ENCODE measurements at places on chromosomes 5 and 9.

GRCh38 chr5:122967085-122967484 lies 69.4 kb downstream of the PPIC start:
- DNase-seq = no peak
- no peaks in the 10 kb centered on the region for H3K27me3 ChIP-seq
- no peak overlapping the region for H3K27ac ChIP-seq
- H3K4me3 ChIP-seq = no peak overlapping the region

DNA sequence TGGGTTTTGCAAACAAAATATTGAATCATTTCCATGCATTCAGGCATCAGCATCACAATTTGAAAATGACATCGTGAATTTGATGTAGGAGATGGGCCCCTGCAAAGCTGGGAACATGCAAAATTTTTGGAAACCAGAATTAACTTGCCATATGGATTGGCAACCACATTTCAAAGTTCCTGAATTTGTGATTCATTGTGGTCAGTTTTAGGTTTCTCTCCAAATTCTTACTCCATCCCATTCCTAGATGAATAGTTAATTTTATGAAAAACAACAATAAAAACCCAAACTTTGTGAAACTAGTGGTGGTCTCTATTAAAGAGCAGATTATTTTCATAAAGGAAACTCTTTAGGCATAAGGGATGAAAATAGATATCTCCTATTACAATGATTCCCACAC lies 107.8 kb upstream of the SLIT3 start:
- no peaks in the 10 kb centered on the region for H3K4me1 ChIP-seq
- no peak overlapping the region for H3K4me3 ChIP-seq
- H3K27ac ChIP-seq = no peak overlapping the region
- no peak for DNase-seq
- H3K36me3 ChIP-seq = no peaks in the 10 kb centered on the region

DNA sequence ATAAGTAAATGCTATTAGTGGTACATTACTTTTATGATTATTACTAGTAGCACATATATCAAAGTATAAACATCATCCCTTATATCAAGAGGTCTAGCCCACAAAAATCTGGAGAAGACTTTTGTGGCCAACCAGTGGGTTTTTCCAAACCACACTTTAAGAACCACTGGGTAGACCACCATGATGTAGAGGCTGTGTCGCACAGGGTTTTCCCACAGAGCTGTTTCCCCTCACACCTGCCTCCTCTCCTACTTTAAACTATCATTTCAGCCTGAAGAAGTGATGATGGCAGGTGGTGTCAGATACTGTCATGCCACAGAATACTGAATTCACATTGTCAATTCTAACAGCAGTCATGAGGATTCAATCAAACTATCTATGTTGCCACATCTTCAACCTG lies 109.2 kb downstream of the FBXW11 start:
- no peak overlapping the region for H3K27ac ChIP-seq
- no peak overlapping the region for H3K4me3 ChIP-seq
- H3K27me3 ChIP-seq = no peaks in the 10 kb centered on the region
- peaks cover 31% of the 10 kb centered on the region for H3K36me3 ChIP-seq
- DNase-seq = no peak
- H3K4me1 ChIP-seq = peaks cover 16% of the 10 kb centered on the region

- no peaks in the 10 kb centered on the region for H3K27me3 ChIP-seq
- no peak for DNase-seq
- H3K4me1 ChIP-seq = no peaks in the 10 kb centered on the region
- no peak overlapping the region for H3K4me3 ChIP-seq
- H3K27ac ChIP-seq = no peak overlapping the region
These were observed 339.0 kb upstream of the CTNND2 start for GRCh38 chr5:12242950-12243888.

- no peak overlapping the region for H3K4me3 ChIP-seq
- no peak for DNase-seq
- no peaks in the 10 kb centered on the region for H3K36me3 ChIP-seq
- H3K4me1 ChIP-seq = no peaks in the 10 kb centered on the region
These were observed 30.2 kb upstream of the GRHPR start for GRCh38 chr9:37392272-37392671.
